GM12891 (cell line): ENCODE measurements at places on chromosomes 2 and 18.

DNA sequence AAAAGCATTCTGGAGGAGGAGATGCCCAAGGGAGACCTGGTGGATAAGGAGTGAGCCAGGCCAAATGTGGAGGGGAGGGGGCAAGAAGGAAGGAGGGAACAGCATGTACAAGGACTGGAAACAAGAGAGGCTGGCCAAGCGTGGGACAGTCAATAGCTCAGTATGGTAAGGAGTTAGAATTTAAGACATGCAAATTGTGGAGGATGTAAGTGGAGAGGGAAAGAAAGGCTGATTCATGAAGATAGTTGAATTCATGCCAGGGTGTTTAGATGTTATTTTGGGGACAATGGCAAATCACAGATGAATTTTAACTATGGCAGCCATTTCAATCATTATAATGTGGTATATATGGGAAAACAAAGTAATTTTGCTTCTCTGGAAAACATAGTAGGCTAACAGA, 462.3 kb downstream of the MEIS1 start:
- DNase-seq: no peak

DNA sequence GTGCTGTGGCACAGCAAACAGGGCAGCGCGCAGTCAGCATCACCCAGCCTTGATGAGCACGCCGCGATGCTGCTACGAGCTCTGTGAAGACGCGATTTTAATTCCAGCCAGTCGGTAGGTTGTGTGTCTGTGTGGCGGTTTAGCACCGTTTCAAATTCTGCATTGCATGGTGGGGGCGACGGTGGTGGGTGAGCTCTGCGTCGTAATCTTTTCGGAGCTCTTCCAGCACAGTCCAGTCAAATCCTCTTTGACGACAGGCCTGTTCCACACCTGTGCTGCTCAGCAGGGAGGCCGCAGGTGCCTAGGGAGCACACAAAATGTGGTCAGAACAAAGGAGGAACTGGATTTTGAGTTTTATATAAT, 8.6 kb downstream of the ALLC start:
- DNase-seq: no peak

GRCh38 chr2:73870084-73870483, 22.7 kb upstream of the ACTG2 start:
- DNase-seq: no peak

GRCh38 chr2:42424033-42424432, 63.0 kb upstream of the COX7A2L start:
- no peak for DNase-seq

GRCh38 chr2:54845514-54845913, 122.1 kb downstream of the EML6 start:
- DNase-seq: no peak

GRCh38 chr18:31603315-31603714, 11.6 kb downstream of the TTR start:
- no peak for DNase-seq

GRCh38 chr2:205878999-205879762, 196.9 kb downstream of the NRP2 start:
- no peak for DNase-seq

- DNase-seq: no peak
Observed at GRCh38 chr2:64762301-64762997, 108.7 kb upstream of the SERTAD2 start.

DNA sequence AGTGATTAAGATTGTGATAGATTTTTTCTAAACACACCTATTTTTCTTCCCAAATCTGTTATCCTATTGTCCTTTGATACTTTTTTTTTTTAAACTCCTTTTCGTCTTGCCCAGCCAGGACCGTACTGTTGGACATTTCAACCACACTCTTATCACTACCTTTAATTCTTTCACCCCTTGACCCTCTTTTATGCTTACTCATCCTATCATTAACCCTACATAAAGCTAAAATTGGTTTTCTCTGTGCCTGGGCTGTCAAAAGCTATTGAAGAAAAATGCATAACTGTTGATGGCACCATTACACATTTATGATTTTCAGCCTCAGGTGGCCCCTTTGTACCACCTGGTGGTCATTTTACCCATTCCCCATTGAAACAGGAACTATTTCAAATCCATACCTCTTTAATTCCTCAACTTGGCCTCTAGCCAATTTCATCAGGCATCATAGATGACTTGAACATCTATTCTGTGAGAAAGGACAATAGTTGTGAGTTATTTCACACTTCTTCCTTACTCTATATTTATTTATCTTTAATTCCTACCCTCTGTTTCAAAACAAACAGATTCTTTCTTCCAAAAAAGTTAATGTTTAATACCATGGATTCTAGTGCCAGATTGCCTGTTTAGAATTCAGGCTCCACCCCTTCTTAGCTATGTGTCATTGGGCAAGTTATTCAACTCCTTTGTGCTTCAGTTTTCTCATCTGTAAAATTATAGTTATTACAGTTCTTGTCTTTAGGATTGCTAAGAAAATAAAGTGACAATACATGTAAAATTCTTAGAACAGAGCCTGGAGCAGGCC, 258.6 kb downstream of the CAMKMT start:
- DNase-seq: no peak

GRCh38 chr18:46215902-46216723, 111.9 kb downstream of the HAUS1 start:
- no peak for DNase-seq

GRCh38 chr2:41033127-41033526, 581.2 kb upstream of the SLC8A1 start:
- no peak for DNase-seq

DNA sequence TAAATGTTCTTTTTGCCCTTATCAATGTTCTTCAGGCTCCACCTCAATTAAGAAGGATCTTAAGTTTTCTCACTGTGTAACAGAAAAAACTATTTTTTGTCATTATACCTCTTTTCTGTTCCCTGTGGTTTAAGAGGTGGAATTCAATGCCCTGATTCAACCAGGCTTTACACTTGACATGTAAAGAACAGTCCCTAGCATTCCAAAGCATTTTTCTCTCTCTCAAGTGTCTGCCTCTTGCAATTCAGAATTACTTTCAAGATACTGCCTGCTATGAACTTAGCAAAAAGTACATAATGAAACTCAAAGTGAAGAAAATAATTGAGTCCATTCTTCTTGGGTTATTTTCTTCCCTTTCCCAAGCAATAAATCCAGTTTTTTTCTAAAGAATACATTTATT, 160.6 kb upstream of the NOL4 start:
- DNase-seq: no peak

DNA sequence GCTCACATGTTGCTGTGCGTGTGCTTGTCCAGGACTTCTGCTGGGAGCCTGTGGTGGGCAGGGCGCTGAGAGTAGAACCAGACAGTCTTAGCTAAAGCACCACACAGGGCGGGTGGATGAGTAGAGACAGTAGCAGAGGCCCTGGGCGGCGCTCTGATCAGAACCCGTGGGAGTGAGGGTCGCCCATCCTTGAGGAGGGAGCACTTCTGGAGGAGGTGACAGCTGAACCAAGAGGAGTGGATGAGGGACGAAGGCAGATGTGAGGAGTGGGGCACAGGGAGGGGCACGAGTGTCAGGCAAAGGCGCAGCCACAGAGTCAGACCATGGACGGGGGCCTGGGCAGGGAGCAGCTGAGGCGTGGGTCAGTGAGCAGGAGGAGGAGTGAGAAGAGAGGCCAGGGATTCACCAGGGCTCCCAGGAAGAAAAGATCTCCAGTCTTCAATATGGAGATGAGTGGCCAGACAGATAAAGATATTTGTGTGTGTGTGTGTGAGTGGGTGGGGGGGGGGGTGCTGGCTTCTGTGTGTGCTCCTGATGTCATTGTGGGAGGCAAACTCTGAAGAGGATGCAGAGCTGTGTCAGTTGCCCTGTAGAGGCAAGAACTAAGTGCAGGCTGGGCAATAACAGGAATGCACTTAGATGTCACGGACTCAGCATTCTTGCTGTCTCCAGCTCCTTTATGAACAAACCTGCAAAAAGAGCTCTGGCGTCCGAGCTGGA, 79.6 kb downstream of the TPO start:
- no peak for DNase-seq
